ENCODE measurements at places on chromosomes 12 and 14.

GRCh38 chr12:92134638-92135274 lies 10.9 kb downstream of the BTG1 start:
- DNase-seq: no peak

DNA sequence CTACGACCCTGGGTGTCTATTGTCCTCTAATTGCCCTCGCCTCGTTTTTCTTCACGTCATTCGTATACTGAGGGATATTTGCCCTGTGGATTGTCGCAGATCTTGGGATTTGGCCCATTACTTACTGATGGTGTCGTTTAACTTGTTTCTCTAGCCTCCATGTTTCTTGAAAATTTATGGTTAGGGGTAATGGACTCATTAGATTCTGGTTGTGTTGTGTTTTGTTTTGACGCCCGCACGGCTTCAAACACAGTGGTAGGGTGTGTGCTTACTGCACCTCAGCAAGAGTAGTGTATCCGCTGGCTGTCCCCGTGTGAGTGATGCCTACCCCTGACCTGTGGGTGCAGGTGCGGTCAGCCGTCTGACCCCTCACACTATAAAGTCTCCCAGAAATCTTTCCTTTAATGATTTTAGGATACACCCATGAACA lies 874 bp upstream of the RNU6-8 start:
- no peak for DNase-seq

- no peak for DNase-seq
Observed at GRCh38 chr14:104596927-104597351, 7.6 kb downstream of the TMEM179 start.

DNA sequence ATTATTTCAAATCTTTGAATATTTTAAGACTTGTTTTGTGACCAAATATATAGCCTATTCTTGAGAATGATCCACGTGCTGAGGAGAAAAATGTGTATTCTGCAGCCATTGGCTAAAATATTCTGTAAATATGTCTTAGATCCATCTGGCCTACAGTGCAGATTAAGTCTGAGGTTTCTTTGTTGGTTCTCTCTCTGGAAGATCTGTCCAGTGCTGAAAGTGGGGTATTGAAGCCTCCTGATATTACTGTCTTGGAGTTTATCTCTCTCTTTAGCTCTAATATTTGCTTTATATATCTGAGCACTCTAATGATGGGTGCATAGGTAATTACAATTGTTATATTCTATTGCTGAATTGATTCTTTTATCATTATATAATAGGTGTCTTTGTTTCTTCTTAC lies 617.4 kb upstream of the LRFN5 start:
- no peak for DNase-seq

DNA sequence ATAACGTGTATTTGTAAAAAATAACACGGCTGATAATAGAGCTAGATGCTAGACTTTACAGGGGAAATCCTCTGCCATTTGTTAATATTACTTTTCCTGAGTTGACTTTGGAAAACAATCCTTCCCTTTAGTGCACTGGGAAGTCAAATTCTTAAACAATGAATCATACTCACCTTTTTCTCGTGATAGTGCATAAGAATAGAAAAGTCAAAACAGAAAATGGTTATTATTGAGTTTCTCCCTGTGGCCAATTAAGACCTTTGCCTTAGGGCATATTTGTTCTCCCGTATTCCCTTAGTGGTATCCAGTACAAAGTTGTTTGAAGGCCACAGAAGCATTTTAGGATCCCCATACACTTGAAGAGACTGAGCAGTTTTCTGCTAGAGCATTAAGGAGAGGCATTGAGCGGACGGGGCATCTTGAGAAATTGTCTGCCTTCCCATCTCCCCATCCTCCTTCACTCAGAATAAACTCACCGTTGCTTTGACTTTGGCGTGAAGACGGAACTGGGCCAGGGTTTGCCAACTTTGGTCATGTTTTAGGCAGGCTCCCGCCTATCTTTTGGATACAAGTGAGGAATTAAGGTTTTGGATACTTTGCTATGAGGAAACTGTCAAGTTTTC lies 171.3 kb downstream of the TMTC2 start:
- DNase-seq: no peak

DNA sequence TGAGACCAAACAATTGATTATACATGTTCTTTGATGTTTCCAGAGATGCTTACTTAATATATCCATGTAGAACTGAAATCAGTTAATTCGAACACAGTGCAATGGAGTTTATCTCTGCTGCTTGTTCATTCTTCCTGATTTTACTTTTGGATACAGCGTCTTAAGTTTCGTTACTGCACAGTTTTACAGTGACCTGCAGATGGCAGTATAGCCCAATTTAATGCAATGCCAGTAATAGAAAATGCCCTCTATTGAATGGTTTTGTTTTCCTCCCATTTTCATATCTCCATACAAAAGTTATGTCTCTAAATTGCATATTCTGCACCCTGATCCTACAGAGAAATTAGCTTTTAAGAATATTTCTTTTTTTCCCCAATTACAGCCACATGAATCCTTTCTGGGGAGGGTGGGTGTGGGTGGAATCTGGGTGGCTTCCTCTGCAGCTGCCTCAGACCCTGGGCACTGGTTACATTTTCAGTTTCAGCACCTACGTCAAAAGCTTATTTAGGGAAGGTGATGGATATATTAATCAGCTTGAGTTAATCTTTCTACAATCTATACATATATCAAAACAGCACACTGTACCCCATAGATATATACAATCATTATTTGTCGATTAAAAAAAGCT lies 101.1 kb upstream of the DCD start:
- no peak for DNase-seq

GRCh38 chr12:48995086-48995879 lies 3.9 kb downstream of the DDN start:
- DNase-seq: no peak

DNA sequence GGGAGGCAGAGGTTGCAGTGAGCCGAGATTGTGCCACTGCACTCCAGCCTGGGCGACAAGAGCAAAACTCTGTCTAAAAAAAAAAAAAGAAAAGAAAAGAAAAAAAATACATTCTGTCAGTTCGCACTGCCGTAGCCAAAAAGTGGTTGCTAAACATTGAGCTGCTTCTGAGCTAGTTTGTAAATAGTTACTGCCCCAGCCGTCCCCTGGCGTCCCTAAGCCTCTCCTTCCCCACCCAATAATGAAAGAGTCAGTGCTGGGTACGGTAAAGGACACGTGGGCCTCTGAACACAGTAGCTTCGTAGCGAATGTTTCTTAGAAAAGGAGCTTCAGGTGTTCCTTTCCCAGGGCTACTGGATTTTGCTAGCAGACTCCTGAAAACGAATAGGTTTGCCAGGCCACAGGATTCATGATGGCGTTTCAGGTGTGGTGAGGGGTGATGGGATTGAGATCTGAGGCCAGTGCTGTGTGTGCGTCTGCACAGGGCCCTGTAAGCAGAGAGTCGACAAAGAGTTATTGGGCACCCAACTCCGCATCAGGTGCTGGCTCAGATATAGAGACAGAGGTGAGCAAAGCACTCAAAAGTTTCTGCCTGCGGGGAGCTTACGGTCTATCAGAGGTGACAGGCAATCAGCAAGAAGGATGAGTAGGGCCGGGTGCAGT lies 94.1 kb downstream of the LGMN start:
- DNase-seq: no peak

DNA sequence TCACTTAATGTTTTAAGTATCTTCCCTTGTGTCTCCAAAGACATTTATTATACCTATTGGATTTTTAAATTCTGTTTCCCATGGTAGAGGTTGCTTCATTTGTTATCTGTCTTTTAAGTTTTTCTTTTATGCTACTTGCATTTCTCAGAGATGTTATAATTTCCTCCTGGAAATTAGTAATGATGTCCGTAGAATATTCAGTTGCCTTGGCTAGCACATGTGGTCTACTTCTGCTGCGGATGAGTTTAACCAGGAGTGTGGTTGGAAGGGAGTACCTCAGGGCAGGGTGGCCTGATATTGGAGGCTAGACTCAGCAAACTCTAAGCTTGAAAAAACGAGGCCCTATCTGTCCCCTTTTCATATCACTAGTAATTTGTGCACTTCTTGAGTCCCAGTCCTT lies 8.8 kb upstream of the EVL start:
- DNase-seq: no peak

GRCh38 chr12:118398940-118399339 lies 22.6 kb downstream of the SUDS3 start:
- DNase-seq: no peak

Data from stimulated activated CD4-positive, alpha-beta T cell treated with anti-CD3 and anti-CD28 coated beads, Interleukin-15, amount 100 ng/mL, for 1 hour (primary cell).